ENCODE measurements at places on chromosomes 3 and 15.

- no peak for DNase-seq
These were observed 118.7 kb downstream of the KCNH8 start for GRCh38 chr3:19267040-19267439.

- no peak for DNase-seq
These were observed 5.3 kb upstream of the SMAD6 start for GRCh38 chr15:66696770-66697169.

DNA sequence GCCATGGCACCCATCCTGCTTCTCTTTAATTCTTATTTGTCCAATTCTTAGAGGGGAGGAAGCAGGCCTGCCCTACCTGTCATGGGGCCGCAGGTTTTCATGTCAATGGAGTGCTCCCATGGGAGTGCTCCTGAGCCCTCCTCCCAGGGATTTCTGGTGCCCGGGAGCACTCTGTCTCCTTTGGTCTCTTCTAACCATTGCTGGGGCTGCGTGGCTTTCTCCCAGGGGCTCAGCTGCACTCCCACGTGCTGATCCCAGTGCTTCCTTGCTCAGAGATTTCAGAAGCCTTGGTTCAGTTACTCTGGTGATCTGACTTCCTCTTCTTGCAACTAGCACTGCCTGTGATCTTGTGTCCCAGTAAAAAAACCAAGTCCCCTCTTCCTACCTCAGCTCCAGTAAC is 68.0 kb upstream of the ARL8B start:
- DNase-seq, result no peak

DNA sequence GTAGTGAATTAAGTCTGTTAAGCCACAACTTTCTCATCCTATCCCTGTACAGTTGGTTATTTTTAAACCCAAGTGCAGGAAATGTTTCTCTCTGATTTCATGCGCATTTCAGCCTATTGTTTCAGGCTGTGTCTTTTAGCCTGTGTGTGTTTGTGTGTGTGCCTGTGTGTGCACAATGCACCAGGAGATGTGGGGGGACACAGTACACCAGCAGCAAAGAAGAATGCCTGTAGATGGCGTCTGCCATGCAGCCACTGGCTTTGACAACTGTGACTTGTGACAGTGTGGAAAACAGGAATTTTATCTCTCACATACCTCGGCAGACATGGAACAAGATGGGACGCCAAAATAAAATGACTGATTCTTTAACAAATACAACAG is 43.6 kb upstream of the PLXNA1 start:
- no peak for DNase-seq

GRCh38 chr15:27782125-27782524 is 317.0 kb downstream of the OCA2 start:
- no peak for DNase-seq

DNA sequence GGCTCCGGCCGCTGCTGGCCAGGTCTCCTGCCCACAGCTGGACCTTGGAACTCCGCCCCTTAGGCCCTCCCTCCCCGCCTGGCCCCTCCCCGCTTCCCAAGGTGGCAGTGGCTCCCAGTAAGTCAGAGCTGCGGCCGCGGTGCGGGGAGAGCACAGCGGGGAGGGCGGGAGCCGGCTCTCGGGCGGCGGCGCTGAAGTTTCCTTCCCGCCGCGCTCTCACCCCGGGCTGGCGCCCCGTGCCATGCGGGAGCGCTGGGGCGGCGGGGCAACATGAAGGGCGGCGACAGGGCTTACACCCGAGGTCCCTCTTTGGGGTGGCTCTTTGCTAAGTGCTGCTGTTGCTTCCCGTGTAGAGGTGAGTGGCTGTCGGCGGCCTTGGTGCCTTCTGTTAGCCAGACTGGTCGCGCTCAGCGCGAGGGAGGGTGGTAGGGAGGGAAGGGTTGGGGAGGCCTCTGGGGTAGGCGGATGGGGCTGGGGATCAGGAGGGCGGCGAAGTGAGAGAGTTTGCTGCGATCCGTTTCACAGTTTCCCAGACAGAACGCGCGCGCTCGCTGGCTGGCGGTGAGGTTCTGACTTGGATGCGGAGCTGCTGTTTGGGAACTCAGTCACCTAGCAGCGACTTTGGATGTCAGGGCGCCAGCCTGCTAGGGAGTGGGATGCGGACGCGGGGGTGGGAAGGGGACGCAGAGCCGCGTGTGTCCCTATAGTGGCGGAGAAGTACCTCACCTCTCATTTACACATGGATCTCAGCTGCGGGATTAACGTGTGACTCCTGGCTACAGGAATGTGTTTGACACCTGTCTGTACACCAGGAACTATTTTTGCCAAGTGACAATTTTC is 145.5 kb upstream of the UMPS start:
- peak; percentile 25 for DNase-seq

- DNase-seq, result no peak
These were observed 55.9 kb downstream of the IFT80 start for GRCh38 chr3:160343132-160343531.

GRCh38 chr3:120749843-120750242 is 7.3 kb downstream of the GTF2E1 start:
- no peak for DNase-seq

- DNase-seq, result no peak
These were observed 31.0 kb downstream of the NXPE3 start for GRCh38 chr3:101810022-101810418.

DNA sequence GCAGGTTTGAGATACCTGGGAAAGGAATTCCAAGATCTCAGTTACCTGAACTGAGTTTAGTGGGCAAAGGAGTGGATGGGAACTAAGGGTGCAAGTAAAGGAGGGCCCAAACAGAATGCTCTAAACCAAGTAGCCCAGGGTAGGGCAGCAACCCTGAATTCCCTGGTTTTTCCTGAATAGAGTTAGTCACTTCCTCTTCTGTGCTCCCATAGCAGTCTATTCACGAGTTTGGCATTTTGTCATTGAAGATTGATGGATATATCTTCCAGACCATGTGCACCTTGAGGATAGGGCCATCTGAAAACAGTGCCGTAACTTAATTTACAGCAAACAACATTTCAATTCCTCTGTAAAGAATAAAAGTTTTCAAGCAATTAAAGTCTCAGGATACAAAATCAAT is 18.5 kb upstream of the PTX3 start:
- DNase-seq, result no peak

GRCh38 chr3:6806991-6807390 is 53.9 kb upstream of the GRM7 start:
- DNase-seq, result no peak

- no peak for DNase-seq
These were observed 37.2 kb upstream of the BDH1 start for GRCh38 chr3:197593046-197593380.

- no peak for DNase-seq
These were observed 4.4 kb upstream of the ENTPD3 start for GRCh38 chr3:40382617-40382979.

DNA sequence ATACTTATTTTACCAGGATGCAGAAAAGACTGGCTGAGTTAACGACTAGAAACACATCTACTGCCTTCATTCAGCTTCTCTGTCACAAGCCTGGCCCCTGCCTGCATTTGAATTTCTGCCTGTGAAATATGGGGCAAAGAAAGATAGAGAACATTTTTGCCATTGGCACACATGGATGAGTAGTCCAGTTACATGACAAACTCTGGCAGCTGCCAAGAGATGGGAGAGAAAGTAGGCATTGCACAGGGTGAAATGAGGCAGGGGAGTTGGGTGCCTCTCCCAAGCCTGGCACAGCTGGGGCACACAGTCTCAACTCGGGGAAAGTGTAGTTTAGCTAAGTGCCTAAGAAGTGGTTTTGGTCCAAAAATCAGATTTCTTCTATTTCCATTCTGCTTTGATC is 24.0 kb downstream of the ANXA2 start:
- DNase-seq, result no peak

Measured in anterior cingulate cortex (tissue), 58 donors.